AG20443 (cell line): ENCODE measurements at places on chromosomes 5 and 9.
A peak's percentile ranks its signal among the peaks of the same experiment; 100 is the strongest.

DNA sequence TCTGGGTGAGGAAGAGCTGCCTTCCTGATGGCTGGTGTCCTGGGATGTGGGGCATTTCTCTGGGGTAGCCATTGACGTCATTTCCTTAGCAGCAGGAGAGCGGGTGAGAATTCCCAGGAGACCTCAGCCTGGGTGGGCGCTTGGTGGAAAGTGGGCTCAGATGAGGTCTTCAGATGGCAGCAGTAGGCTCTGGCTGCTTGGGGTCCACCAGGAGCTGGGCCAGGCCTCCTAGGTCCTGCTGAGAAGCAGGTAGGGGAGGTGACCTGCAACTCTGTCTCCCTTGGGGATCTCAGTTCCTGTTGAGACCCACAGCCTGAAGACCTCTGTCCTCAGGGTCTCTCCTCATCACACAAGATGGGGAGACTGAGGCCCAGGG is 31.5 kb downstream of the FAM163B start:
- no peak for DNase-seq

DNA sequence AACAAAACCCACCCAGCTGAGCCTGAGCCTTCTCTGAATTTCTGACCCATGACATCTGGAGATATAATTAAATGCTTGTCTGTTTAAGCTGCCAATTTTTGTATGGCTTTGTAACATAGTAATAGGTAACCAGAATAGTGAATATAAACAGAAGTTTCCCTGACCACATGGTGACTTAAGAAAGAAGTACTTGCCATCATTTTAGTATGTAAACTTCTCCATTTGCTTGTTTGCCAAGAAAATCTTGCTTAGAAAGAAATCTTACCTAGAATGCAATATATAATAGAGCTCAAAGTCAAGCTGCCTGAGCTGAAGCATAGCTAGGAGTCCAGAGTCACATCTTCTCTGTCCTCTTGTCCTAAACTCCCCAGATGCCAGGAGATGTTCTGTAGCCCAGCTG is 117.0 kb downstream of the PCSK1 start:
- no peak for DNase-seq

DNA sequence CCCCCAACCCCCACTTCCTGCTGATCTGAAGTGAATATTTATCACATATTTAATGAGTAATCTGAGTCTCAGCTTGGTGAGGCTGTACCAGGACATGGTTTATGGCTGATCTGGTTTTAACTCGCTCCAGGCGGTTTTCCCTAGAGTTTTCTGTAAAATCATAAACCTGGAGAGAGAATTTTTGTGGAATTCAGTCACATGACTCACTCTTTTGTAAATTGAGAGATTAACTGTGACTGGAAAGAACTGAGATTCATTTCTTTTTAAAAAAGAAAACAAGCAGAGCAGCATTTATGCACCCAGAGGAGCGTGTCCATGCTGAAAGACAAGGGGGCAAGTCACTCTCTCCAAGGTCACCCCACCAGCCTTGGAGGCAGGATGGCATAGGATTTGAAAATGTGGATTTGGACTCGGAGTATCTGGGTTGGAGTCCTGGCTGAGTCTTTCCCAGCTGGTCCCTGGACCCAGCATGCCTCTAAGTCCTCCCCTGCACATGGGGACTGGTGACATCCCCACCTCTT is 81.8 kb downstream of the ZNF618 start:
- DNase-seq, result peak; percentile 81

GRCh38 chr9:108105885-108106284 is 616.3 kb upstream of the KLF4 start:
- DNase-seq, result peak; percentile 24

DNA sequence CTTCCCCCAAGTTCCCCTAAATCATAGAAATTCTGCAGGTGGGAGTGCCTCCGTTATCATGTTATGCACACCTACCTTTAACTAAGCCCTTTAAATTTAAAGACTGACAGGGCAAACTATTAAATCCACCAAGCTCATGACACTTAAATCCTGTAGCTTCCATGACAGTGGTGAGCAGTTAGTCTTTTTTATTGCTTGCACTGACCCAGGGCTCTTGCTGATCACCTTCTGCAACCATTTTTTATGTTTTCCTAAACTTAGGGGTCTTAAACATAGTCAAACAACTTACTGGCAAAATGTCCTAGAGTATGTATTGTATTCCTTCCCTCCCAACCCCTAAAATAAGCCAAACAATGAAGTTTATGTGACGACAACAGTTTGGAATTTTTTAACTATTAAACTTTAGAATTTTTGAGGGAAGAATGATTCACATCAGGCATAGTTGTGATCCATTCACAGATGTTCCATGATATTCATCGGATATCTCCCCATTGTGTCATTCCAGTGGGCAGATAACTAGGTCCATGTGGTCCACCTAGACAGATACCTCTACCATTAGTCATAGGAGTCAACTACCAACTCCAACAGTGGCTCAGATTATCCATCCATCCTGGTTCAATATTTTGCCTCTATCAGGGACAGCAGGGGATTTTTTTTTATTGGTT is 283.1 kb downstream of the ADAMTS6 start:
- DNase-seq, result peak; percentile 80

- no peak for DNase-seq
These were observed 6.2 kb downstream of the KCNV2 start for GRCh38 chr9:2723376-2724065.

- DNase-seq, result no peak
These were observed 135.5 kb downstream of the PRR16 start for GRCh38 chr5:120599576-120599975.

DNA sequence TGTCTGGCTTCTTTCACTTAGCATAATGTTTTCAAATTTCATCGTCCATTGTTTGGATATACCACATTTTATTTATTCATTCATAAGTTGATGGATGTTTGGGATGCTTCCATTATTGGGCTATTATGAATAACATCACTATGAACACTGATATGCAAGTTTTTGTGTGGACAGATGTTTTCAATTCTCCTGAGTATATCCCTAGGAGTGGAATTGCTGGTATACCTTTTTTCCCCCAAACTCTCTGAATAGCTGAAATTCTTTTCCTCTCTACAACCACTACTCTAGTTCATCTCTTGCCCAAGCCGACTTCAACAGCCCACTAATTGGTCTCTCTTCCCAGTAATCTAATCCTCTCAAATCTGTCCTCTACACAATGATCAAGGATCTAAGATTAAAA is 4.7 kb upstream of the ZFR start:
- DNase-seq, result peak; percentile 34

DNA sequence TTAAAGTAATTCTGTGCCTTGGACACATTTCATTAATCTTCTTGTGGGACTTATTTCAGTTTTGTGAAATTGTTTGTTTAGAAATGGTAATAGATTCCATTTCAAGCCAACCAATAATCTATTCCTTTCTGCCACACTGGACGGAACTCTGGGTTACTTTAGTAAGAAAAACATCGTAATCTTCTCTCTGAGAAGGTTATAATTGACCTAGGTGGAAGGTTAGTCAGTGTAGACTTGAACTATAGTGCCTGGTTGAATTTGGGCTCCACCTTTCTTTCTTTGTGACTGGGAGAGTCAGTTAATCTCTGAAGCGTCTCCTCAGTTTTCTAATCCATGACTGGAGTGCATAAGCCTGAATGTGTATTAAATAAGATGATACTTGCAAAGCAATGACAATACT is 89.7 kb upstream of the PRLR start:
- no peak for DNase-seq

DNA sequence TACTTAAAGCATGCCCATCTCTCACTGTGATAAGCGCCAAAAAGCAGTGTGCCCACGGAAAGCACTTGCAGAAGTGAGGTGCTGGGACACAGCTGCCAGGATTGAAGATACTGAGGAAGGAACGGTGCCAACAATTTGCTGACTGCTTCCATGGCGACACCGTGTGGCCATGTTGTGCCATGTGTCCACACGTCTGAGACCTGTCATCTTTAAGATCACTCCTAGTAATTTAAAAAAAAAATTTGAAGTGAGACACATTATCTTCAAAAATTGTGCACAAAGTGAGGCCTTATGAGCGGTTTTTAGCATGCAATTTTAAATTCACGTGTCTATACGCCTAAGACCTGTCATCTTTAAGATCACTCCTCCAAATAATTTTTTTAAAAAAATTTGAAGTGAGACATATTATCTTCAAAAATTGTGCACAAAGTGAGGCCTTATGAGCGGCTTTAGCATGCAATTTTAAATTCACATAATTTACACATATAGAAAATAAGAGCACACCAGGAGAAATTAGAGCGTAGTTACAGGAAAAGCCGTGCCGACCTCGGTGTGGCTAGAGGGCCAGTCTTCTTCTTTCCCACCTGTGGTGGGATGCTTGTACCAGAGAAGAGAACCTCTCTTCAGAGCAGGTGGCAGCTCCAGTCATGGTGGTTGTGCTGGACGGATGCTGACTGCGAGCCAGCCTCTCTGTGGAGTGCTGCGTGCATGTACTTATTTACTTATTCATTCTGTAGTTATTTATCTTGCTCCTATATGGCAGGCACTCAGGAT is 21.4 kb upstream of the FLT4 start:
- DNase-seq, result peak; percentile 53

DNA sequence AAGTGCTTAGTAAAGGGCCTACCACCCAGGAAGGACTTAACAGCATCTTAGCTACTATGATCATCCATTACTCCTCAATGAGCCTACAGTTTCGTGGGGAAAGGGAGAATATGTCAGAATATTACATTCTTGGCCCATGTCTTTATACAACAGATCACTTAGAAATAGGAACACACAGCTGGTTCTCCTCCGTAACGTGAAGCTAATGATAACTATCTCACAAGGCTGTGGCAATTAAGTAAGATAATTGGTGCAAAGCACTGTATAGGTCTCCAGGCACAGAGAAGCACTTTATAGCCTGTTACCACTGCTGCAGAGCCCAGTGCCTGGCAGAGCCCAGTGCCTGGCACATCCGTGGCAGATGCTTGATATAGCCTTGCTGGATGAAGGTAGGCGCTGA is 347.6 kb downstream of the SLIT3 start:
- DNase-seq, result no peak

DNA sequence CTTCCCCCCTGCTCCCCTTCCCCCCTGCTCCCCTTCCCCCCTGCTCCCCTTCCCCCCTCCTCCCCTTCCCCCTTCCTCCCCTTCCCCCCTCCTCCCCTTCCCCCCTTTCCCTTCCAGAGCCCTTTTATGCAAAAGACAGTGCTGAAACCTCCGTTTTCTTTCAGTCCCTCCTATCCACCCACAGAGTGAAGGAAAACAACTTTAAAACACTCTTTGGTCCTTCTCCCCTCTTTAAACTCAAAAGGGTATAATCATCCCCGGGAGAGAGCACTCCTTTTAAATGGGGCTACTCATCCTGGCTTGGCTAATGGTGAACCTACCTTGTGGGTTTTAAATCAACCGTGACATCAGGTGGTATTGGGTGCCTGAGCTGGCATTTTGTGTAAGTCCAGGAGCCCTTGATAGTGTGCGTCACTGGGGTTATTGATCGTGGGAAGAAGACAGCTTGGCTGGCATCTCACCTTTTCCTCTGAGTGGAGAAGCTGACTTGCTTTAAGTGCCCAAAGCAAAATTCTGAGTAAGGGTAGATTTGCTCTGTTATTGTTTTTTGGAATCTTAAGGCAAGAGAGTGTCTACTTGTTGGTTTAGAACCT is 2.7 kb downstream of the LARP1 start:
- DNase-seq, result no peak

DNA sequence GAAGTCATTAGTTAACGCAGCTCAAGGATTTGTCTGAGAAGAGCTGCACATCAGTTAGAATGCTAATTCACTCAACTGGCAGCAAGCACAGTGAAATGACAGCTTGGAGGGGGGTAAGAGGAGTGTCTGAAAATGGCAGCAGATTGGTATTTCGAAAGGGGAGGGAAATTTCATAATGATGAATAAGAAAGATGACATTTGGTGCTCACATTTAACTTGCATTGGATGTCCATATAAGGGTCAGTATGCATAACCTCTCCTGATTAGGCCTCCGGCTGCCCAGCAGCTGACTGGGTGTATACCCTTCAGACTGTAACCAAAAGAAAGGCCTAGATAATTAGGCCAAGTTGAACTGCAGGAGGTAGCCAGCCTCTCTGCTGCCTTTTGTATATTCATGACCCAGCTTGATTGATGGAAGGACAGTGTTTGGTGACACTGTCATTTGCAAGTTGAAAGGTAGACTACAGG is 131.0 kb downstream of the PBX3 start:
- DNase-seq, result peak; percentile 14

- DNase-seq, result peak; percentile 48
These were observed 36.4 kb downstream of the JADE2 start for GRCh38 chr5:134561871-134562296.

GRCh38 chr9:5813824-5814223 is 19.1 kb downstream of the ERMP1 start:
- DNase-seq, result no peak

DNA sequence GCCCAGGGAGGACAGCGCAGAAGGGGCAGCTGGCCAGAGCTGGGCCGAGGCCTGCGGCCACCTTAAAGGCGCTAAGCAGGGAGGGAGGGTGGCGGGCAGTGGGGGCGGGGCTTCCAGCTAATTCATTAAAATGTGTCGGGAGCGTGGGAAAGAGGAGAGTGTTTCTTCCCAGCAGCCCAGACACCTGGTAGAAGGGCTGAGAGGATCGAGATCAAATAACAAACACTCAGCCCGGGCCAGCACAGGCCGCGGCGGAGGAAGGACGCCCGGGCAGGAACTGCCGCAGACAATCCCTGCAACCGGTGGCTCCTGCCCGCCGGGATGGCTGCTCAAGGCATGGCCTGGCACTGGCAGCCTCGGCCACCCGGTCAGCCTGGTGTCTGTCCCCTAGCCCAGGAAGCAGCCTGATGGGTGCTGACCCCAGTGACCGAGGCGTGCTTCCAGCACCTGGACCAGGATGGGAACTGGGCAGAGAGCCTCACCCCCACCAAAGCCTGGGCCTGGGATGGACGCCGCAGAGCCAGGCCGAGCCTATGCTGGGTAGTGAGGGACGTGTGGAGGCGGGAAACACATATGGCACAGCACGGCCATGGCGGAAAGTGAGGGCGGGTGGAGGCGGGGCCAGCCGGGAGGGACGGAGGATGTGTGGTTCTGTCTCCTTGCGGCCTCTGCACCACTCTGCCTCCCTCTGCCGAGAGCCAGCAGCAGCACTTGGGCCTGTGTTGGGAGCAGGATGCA is 3.2 kb upstream of the NRARP start:
- DNase-seq, result peak; percentile 75

DNA sequence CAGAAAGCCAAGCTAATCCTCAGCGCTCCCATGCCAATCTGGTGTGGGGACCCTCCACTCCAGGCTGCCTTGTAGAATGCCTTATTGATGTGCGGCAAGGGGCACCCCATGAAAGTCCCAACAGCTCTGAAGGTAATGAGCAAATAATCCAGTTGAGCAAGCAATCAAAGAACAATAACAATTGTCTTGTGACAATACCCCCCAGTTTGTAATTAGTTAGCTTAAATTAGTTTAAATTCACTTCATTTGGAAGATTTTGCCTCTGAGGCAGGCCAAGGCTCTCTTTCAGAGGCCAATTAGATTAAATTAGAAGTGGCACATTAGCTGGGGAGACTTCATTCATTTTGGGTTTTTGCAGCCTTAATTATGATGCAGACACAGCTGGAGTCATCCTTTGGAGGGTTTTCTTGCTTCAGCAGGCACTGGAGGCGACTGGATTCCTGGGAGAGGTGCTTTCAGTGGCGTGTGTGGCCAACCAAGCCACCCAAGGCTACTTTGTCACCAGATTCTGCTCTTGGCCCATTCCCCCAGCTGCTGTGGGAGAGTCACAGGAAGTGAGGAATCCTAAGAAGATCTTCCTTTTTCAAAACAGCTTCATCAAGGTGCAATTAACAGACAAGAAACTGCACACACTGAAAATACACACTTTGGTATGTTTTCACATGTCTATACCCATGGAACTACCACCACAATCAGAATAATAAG is 17.9 kb upstream of the FBP1 start:
- DNase-seq, result no peak

- no peak for DNase-seq
These were observed 364.0 kb downstream of the ARHGEF28 start for GRCh38 chr5:73989956-73990355.
